Stimulated activated naive CD8-positive, alpha-beta T cell treated with anti-CD3 and anti-CD28 coated beads, Interleukin-15, Interleukin-2, amounts not matched to agents 100 U/mL and 50 U/mL, for 24 hours (primary cell): ENCODE measurements at places on chromosomes 1 and 21.

DNA sequence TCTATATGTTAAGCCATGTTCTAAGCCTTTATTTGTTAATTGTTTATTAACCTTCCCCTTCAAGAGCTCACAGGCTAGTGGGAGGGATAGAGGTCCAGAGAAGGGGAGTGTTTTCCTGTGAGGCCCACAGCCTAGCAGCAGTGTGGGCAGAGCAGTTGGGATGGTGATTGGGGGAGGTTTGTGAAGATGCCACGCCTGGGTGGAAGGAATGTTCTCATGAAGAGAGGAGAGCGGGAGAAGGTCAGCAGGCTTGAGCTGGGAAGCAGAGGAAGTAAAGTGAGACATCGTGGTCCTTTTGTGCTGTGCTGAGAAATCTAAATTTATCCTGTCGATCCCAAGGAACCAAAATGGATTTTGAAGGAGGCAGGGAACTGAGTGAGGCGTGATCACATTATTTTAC lies 42.6 kb downstream of the TRAPPC10 start:
- DNase-seq, result no peak

GRCh38 chr1:53270873-53271272 lies 32.6 kb upstream of the MAGOH start:
- no peak for DNase-seq

DNA sequence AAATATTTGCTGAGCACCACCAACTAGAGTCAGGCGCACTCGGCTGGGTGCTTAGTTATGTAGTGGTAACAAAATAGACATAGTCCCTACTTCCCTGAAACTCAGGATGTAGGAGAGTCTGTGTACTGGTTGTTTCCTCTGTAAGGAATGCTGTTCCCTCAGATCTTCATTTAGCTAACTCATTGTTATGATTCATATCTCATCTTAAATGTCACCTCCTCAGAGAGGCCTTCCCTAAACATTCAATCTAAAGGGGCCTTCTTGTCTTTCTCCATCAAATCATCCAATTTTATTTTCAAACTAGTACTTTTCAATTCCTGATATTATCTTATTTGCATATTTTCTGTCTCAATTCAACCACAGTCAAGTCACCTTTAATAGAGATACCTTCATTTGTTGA lies 132.9 kb downstream of the PIK3R3 start:
- no peak for DNase-seq

GRCh38 chr1:67342076-67342890 lies 34.6 kb downstream of the IL12RB2 start:
- peak; percentile 43 for DNase-seq

GRCh38 chr1:215001419-215002021 lies 81.0 kb upstream of the KCNK2 start:
- no peak for DNase-seq
